ENCODE measurements at places on chromosomes 16 and 17.

GRCh38 chr16:64421515-64421914, 700.3 kb downstream of the CDH11 start:
- DNase-seq: no peak

- DNase-seq: no peak
These were observed 62.3 kb downstream of the PHKB start for GRCh38 chr16:47523342-47524006.

DNA sequence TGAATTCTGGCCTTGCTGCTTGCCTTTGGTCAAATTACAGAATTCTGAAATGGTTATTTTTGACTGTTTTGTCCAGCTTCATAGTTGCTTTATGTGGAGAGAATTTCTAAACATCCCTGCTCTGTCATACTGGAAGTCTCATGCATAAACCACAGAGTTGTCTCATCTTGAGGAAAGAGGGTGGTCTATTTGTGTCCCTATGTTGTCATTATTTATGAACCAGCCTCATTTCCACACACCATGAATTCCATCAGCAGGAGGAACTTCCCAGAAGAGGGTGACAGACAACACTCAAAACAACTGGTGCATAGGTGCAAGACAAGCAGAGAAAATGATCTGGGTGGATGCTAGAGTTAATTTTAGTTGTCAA, 525.8 kb upstream of the GOT2 start:
- no peak for DNase-seq

DNA sequence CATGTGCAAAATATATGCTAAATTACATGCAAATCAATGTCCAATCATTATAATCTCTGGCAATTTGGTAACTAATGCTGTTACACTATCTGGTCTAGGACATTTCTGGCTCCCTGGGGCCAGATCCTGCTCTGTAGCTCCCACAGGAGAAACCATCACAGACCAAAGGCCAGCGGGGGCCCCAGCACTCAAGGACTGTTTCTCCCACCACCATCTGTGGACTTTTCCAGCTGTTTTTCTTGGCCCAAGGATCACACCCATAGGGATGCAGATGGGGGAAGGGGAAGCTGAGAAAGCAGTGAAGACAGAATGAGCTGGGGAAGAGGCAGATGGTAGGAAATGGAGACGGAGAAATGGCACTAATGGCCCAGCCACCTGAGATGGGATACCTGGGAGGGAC, at the start of gene HIGD1B:
TSS of gene HIGD1B (plus strand) at position 298 of the 400 bp plus-strand sequence. CDS start 270 bp downstream, outside the sequence.
- no peak for DNase-seq

DNA sequence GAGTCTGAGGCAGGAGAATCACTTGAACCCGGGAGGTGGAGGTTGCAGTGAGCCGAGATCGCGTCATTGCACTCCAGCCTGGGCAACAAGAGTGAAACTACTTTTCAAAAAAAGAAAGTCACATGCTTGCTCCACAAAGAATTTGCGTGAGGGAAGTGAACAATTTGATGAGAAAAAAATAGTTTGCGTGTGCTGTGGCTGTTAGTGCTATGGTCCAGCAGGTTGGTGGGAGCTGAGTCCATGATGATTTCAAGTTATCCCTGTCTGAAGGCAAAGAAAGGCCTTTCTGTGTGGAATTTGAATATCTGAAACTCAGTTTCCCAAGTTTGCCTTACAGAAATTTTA, 21.0 kb downstream of the PRCD start:
- no peak for DNase-seq

DNA sequence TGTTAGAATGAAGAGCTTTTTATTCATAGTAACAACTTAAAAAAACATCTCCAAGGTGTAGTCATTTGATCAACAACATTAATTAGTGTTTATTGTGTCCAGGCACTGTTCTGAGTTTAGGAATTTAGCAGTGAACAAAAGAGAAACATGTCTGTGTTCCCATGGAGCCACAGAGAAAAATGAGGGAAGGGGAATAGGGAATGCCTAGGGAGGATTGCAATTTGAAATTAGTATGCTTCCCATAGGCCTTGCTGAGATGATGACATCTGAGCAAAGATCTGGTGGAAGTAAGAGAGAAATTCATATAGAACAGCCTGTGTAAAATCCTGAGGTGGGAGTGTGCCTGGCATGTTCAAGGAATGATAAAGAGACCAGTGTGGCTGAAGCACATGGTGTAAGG, 318.0 kb downstream of the BCAS3 start:
- DNase-seq: no peak

DNA sequence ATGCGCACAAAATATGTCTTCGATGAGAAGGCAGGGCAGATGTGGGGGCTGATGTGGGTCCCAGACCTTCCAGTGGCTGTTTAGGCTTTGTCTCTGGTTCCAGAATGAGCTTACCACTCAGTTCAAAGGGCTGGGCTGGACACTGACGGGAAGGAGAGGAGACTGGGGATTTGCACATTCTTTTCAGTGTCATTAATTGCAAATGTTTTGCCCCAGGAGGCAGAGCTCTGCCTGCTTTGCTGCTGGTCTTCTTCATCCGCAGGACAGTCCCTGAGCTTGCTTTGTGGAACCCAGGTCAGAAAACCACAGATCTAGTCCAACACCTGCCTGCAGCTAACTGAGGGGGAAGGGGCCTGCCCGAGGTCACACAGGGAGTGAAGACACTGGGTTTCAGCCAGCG, 20.9 kb downstream of the KCNG4 start:
- DNase-seq: no peak

- no peak for DNase-seq
These were observed 3.1 kb upstream of the LHX1 start for GRCh38 chr17:36934144-36934691.

DNA sequence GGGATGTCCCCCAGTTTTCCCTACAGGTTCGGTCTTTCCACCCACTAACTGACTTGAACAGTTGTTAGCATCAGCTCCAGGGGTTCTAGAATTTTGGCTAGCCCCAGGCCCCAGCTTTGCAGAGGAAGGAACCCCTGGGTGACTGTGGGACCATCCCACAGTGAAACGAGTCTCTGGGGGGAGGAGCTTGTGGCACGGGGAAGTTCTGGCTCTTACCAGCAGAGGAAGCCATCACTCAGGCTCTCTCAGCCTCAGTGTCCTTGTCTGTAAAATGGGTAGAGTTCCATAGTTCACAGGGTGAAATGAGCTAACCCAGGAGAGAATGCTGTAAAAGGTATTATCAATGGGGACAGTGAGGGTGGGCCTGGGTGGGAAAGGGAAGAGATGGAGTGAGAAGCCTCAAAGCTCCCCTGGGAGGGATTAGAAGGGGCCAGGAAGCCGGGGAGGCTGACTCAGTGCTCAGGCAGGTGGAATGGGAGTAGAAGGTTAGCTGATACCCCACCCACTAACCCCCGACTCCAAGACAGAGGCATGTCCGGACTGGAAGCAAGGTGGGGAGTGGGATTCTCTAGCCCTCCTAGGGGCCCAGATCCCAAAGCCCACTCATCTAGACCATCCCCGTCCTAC, 30.9 kb upstream of the CDC42EP4 start:
- DNase-seq: no peak

DNA sequence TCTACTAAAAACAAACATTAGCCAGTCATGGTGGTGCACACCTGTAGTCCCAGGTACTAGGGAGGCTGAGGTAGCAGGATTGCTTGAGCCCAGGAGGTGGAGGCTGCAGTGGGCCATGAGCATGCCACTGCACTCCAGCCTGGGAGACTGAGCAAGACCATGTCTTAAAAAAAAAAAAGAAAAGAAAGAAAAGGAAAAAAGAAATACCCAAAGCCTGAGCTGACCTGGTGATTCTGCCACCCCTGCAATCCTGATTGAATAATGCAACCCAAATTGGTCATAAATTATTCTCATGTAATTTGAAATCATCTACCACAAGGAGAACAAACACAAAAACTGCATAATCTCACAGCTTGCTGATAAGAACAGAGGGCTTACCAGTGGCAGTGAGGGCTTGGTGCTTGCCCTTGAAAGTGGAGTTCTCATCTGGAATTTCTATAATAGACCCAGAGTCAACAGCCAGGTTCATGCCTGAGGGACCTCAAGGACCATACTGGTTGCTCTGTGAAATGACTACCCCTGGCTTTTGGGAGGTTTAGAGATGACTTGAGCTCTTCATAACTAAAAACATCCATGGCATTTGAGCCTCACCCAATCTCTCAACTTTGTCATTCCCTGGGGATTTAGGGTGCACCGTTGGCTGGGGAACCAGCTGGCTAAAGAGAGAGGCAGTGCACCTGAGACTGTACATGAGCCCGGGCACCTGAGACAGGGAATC, 35.4 kb upstream of the TMC5 start:
- DNase-seq: no peak

GRCh38 chr17:77129568-77130301, 11.0 kb upstream of the SEC14L1 start:
- no peak for DNase-seq

DNA sequence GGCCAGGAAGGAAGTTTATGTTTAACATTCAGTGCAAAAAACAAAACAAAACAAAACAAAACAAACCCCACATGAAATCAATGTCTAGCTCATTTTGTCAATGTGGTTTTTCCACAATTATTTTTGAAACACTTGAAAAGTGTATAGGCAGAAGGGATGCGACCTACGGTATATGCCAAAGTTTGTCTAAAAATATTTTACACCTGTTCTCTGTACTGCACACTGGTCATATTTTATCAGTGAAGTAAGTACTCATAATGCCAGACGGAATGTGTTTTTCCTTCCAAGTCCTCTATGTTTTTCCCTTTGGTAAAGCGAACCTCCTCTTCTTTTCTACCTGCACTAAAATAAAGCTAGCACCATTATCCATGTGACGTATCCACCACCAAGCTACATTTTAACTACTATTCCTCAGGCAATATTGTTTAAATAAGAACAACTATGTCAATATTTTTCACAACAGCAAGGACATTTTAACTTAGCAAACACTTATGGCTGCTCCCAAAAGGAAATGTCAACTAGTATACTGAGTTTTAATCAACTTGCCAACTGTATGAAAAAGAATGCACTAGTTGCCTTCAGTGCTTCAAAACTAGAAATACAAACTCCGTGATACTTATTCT, 10.3 kb downstream of the TOB1 start:
- DNase-seq: no peak

- DNase-seq: no peak
These were observed 83.5 kb upstream of the TNRC6A start for GRCh38 chr16:24645739-24646645.

DNA sequence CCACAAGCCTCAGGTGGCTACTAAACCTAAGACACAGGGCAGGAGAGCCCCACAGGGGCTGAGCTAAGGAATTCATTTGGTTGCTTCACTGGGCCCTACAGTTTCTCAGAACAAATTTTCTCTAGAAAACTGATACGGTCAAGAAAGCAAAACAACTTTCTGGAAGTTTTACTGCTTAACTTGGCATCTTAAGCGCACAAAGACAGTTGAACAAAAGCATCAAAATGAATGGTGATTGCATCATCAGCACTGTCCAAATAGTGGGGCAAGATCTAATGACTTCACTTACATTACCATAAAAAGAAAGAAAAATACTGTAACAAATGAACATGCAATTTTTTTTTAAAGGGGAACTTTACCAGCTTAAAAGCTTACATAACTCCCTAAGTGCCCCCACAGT, 47.6 kb downstream of the XPO6 start:
- no peak for DNase-seq

DNA sequence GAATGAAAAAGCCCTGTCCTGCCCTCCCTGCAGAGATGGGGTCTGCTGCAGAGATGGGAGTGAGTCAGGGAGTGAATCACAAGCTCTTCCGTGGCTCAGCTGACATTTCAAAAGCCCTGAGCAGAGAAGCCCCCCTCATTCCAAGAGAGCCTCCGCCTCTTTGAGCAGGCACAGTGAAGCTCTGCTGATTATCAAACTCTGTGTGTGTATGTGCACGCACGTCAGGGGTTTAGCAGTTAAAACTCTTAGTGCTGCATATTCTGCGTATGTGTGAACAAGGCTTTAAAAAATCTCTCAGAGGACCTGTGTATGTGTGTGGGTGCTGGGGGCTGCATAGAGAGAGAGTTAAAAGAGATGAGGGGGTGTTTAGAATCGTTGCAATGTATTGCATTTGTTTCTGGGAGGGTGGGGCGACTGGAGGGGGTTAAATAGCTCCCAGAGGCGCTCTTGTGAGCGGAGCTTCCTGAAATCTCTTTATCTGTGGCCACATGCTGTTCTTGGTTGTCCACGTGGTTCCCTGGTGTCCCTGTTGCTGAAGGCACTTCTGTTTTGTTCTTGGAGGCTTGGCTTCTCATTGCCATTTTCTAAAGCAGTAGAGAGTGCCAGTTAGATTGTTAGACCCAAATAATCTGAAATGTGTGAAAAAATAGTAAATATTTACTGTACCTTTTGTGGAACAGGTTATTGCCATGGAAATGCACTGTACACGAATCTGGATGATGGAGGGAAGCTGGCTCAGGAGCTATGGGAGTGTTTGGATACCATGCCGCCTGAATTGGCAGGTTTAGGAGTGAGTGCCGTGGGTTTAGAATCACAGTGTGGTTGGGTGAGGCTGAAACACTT, 116.6 kb downstream of the PRKCB start:
- DNase-seq: peak; percentile 17

GRCh38 chr17:77128896-77129567, 11.7 kb upstream of the SEC14L1 start:
- DNase-seq: no peak

DNA sequence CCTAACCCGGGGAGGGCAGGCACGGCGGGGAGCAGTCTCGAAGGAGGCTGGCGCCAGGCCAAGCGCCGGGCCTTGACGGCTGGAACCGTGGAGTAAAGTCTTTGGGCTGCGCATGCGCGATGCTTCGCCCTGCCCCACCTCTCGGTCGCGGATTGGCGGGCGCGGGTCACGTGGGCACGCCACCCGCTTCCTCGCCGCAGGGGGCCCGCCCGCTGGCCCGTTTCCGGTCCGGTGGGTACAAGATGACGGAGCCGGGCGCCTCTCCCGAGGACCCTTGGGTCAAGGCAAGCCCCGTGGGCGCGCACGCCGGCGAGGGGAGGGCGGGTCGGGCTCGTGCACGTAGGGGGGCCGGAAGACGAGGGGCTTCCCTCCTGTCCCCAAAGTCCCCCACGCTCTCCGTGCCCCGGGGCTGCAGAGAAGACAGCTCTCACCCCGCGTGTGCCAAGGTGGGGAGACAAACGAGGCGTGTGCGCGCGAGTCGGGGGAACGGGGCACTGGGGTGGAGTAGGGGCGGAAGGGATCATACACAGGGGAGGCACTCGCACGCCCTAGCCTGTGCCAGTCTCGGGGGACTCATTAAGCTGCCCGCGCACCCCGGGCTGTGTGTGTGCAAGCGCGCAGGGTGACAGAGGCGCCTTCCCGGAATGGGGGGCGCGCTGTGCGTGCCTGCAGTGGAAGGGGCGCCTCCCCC, at the start of gene MLX:
TSS of gene MLX (plus strand) at position 218 of the 691 bp plus-strand sequence. CDS start at position 243, 25 bp downstream.
- peak; percentile 96 for DNase-seq

GRCh38 chr17:77786740-77787505, 171.6 kb upstream of the TNRC6C start:
- DNase-seq: peak; percentile 63

DNA sequence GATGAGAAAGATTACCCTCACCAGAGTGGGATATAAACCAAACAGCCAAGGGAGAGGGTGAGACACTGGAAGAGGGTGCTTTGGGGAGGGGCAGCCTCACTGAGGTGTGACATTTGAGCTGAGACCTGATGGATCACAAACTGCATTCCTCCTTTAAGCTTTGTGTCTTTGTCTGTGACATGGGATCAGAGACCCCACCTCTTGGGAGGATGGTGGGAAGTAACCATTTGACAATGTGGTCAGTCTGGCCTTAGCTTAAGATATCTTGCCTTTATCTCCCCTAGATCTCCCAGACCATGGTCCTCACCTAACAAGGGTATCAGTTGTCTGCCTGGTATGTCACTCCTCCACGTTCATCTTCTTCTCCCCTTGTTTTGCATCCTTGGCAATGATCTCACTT, 163.4 kb downstream of the SHISA9 start:
- no peak for DNase-seq
